Muscle of leg (tissue), 16 donors: ENCODE measurements at places on chromosomes 2 and 18.

DNA sequence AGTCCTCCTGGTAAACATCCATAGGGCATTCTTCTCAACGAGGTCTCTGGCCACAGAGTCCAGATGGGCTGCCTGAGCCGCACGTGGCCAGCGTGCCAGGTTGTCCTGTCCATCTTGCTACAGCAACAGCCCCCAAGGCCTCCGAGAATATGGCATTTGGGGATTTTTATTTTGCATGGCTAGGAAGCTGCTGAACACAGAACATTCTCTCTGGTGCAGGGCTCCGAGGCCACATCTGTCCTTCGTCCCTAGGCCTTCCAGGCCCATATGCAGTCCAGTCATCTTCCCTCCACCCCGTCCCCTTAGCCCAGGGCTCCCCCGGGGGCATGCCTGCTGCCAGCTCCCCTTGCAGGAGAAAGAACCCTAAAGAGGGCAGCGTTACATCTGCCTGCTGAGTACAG, 2.3 kb downstream of the HDAC4 start:
- DNase-seq, result no peak

- no peak for DNase-seq
Observed at GRCh38 chr18:64295839-64296238, 147.0 kb upstream of the LINC00305 start.

GRCh38 chr2:109436610-109437225, 177.0 kb downstream of the SEPTIN10 start:
- DNase-seq, result no peak

- DNase-seq, result no peak
Observed at GRCh38 chr2:141900826-141901225, 230.0 kb downstream of the LRP1B start.

- no peak for DNase-seq
Observed at GRCh38 chr2:162127422-162127821, 24.6 kb downstream of the GCG start.

DNA sequence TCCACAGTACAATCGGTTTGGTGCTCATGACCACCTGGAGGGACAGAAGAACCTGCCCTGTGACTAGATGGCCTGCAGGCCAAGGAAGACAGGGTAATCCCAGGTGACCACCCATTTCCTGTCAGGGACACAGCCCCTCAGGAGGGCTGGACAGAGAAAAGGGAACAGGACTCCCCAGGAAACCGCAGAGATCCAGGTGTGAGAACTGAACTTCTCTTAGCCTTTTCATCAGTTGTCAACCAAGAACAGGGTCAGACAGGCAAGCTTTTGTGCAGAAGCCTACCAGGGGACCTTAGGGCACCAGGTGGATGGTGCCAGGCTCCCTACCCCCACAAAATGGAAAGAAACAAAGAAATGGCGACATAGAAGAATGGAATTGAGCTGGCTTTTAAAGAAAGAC, 132.3 kb downstream of the HDAC4 start:
- no peak for DNase-seq

DNA sequence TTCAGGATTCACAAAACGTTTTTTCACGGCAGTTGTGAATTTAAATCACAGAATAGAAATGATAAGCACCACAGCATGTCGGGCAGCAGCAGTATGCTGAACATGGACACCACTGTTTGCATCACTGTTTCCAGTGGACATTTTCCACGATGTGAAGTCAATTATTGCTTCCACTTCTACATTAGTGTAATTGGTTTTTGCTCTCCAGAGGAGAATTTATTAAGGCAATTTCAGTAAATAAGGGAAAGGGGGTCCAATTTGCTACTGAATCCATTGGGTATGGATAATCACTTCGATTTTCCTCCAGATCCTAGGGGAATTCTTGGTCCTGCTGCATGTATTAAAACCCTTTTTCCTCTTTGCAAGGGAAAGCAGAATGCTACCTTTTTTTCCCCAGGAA, 30.2 kb upstream of the VWC2L start:
- DNase-seq, result no peak
